ENCODE measurements at places on chromosomes 2 and 18.

GRCh38 chr18:62904396-62905285 lies 189.3 kb downstream of the PHLPP1 start:
- no peak for DNase-seq

- no peak for DNase-seq
These were observed 210.0 kb upstream of the SALL3 start for GRCh38 chr18:78769502-78770105.

- no peak for DNase-seq
These were observed 33.3 kb downstream of the NDUFS1 start for GRCh38 chr2:206125901-206126300.

- DNase-seq: no peak
These were observed 2.2 kb downstream of the NXPH2 start for GRCh38 chr2:138777996-138778395.

- no peak for DNase-seq
These were observed 2.0 kb upstream of the HK2 start for GRCh38 chr2:74831693-74832530.

- DNase-seq: no peak
These were observed 43.0 kb upstream of the CYBRD1 start for GRCh38 chr2:171479154-171479814.

GRCh38 chr2:239563561-239563960 lies 162.7 kb upstream of the HDAC4 start:
- no peak for DNase-seq

- DNase-seq: no peak
These were observed 118.9 kb upstream of the NT5C1B start for GRCh38 chr2:18708203-18708715.

GRCh38 chr18:79806976-79807841 lies 9.5 kb downstream of the KCNG2 start:
- DNase-seq: no peak

DNA sequence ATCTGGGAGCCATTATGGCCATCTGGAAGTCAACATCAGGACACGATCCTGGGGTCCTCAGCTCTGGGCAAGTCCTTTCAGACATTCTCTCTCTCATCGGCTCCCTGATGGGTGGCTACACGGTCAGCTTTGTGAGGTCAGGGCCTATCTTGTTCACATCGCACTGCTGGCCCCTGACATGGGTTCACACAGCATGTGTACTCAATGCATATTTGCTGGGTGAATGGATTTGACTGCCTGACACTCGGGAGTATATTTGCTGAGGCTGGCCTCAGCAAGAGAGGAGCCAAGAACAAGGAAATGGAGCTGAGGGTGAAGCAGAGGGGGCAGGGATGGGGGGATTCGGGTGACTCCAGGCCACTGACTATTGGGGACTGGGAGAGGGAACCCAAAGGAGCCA lies 50.5 kb downstream of the SLC4A5 start:
- no peak for DNase-seq

GRCh38 chr18:57819671-57820460 lies 16.8 kb upstream of the ATP8B1 start:
- DNase-seq: peak; percentile 20

- DNase-seq: peak; percentile 19
These were observed 86.0 kb upstream of the ALPP start for GRCh38 chr2:232292395-232293154.

DNA sequence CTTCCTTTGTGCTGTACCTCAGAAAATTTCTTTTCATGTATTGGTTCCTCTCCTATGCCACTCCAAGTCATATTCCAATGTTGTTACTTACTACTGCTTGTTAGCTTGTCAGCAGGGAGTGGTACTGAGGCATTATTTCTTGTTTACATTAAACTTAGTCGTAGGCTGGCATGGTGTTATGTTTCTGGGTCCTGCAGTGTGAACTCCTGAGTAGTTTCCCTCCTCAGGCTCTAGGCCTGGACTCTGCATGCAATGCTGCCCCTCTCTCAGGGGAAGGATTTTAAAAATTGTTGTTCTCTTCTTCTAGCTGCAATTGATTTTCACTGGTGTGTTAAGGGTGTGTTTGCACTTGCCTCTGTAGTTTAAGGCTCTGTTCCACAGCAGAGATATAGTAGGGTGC lies 671.6 kb downstream of the PLCL1 start:
- peak; percentile 22 for DNase-seq

- peak; percentile 40 for DNase-seq
These were observed 99.8 kb upstream of the NEUROD1 start for GRCh38 chr2:181780047-181780651.

GRCh38 chr18:38575023-38575422 lies 1009.4 kb upstream of the CELF4 start:
- no peak for DNase-seq

- DNase-seq: no peak
These were observed 20.7 kb downstream of the B3GNT2 start for GRCh38 chr2:62216616-62217015.

DNA sequence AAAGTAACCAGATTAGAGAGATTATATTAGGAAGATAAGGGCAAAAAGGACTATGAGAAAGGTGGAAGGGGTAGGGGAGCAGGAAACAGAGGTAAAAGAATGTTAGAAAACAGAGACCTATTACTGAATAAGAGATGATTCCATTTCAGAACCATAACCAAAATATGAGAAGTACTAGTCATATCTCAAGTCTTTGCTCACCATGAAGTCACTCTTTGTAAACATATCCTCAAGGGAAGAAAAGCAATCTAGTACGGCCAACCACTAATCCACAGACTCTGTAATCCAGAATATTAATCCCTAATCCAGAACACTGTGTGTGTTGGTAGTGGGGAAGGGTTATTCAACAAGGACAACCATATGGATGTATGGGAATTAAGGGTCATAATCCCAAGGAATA lies 92.0 kb downstream of the CDCA7 start:
- no peak for DNase-seq

GRCh38 chr2:201182650-201183364 lies at the start of gene CASP10:
TSS of gene CASP10 (plus strand) at chr2:201183141. CDS start at chr2:201185778, 2,637 bp downstream.
- no peak for DNase-seq

DNA sequence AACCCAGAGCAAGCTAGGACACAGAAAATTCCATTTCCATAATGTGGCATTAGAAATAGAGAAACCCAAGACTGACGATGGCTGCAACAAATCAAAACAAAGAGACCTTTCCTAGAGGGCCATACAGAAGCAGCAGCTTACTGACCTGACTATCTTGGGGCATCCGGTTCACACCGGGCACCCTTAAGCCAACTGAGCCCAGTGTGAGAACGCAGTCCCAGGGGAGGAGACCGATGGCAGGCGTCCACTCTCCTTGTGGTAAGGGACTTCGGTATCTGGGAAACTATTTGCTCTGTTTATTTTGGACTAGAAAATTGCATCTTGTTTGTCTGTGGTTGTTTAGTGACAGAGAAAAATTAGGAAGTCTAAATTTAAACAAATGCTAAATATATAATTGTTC lies 244.8 kb upstream of the COPS8 start:
- DNase-seq: no peak

GRCh38 chr2:115678129-115678528 lies 1235.7 kb downstream of the DPP10 start:
- no peak for DNase-seq

GRCh38 chr2:152167065-152167464 lies 8.5 kb downstream of the STAM2 start:
- no peak for DNase-seq

DNA sequence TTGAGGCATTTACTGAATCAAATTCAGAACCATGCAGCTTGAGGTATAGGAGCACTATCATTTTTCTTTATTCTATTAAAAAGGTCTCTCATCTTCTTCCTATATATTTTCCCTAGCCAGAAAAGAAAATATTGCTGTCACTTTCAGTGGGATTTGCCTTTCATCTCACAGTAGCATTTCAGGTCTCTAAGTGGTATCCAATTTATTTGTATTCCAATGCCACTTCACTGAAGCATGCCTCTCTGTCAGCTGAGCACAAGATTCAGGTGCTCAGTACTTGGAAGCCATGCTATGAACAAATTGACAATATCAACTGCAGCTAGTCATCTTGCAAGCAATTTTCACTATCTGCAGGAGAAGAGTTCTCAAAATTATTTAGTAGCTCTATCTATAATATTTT lies 457.2 kb upstream of the SLC39A10 start:
- DNase-seq: no peak

DNA sequence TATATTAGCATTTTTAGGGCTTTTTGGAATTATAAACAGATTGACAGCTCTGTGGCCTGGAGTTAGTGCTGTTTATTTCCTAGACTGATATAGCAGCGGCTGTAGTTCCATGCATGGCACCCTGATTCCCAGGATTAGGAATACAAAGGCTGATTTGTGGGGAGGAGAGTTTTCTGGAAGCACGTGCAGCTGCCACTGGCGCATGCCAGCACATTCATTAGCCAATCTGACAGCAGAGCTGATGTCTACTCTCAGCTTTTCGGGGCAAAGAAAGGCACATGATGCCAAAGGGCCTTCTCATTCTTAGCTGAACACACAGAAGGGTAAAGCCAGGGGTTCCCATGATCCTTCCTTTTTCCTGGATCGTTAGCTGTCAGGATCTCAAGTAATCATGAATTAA lies 45.7 kb upstream of the RAPH1 start:
- no peak for DNase-seq

DNA sequence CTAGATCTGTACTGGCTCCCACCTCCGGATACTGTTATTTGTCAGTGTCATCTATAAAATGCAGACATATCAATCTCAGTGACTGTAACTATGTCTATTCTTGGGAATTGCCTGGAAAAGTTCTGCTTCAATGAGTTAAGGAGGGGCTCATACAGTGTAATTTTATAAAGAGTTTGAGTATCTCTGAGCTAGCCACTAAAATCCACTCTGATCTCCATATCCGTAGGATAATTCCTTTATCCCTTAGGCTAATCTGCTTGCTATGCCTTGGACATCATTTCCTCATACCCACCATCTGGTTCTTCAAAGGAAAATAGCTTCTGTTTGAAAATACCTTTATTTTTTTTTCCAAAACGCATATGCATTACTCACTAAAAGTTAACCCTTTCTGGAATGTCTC lies 863.2 kb downstream of the SUCLG1 start:
- no peak for DNase-seq

- peak; percentile 37 for DNase-seq
These were observed 447.5 kb upstream of the FSIP2 start for GRCh38 chr2:185291035-185291647.

GRCh38 chr2:10124538-10125045 lies 2.1 kb downstream of the RRM2 start:
- DNase-seq: peak; percentile 83

DNA sequence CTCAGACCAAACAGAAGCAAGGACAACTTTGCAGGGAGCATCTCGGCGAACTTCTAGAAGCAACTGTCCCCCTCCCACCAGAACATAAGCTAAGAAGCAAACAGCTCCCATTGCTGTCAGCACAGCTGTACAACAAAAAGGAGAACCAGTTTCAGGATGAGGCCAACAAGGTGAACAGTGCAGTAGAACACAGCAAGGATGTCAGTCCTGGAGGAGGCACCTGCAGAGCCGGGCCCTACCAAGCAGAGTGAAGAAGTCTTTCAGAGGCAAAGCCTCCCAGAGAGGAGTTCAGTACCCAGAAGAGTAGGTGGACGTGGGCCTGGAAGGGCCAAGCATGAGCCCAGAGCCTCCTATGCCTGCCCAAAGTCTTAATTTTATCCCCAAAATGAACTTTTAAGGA lies 1.0 kb downstream of the PASK start:
- DNase-seq: no peak

DNA sequence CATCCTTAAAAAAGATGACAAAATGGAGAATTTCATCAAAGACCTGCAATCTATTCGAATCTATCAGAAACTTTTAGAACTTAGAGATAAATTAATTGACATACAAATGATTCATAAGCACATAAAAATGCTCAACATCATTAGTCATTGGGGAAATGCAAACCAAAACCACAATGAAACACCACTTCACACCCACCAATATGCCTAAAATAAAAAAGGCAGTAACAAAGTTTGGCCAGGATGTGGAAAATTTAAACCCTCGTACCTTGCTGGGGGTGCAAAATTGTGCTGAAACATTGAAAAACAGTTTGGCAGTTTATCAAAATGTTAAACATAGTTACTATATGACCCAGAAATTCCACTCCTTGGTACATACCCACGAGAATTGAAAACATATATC lies 11.5 kb upstream of the EIF2AK3 start:
- DNase-seq: no peak

DNA sequence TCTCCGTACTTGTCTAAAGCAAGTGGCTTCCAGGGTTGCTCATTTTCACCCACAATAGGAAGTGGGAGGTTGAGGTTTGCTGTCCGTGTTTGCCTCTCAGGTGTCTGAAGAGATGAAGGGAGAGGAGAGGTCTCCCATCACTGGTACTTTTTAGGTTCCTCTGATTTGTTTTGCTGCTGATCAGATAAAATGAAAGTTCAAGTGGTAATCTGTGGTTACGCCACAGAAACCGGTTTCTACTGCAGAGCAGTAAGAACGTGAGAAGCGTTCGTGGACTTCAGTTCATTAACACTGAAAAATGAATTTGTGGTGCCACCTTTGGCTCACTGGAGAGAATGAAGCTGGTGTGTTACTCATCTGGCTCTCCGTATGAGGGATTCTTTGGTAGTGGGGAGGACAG lies 118.2 kb downstream of the GBX2 start:
- DNase-seq: no peak

DNA sequence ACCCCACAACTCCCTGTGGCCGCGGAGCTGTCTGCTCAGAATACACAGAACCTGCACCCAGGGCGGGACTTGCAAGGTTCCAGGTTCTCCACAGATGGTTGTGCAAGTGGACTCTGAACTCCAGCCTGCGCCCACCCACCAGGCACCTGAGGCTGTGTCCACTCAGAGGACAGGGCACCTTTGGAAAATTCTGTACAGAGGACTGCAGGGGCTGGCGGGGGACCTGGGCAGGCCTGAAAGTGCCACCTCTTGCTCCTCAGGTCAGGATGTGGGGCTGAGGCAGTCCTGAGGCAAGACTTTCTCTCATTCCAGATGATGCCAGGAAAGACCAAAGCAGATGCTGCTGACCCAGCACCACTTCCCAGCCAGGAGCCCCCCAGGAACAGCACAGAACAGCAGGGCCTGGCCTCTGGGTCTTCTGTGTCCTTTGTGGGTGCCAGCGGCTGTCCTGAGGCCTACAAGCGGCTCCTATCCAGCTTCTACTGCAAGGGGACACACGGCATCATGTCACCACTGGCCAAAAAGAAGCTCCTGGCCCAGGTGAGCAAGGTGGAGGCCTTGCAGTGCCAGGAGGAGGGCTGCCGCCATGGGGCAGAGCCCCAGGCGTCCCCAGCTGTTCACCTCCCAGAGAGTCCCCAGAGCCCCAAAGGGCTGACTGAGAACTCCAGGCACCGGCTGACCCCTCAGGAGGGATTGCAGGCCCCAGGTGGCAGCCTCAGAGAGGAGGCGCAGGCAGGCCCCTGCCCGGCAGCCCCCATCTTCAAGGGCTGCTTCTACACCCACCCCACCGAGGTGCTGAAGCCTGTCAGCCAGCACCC lies 14.4 kb downstream of the ARID5A start:
- no peak for DNase-seq

GRCh38 chr2:135585586-135585985 lies 54.3 kb downstream of the R3HDM1 start:
- no peak for DNase-seq

DNA sequence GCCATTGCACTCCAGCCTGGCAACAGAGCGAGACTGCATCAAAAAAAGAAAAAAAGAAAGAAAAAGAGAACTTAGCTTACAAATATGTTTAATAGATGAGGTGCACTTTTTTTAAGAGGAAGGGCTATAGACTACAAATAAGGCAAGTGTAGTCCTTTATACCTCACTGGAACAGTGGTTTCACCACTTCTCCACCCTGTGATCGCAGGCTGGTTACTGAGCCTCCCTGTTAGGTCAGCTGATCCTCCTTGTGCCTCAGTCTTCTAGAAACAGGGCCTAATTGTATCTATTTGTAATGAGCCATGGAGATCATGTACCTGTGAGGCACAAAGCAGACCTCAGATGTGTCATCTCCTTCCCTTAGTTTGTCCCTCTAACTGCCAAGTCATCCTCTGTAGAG lies 4.5 kb downstream of the CXCR2 start:
- no peak for DNase-seq
